ENCODE measurements at places on chromosomes 2 and 18. TPM values are rescaled to one million over a fixed set of nuclear protein-coding genes. Genes with fewer than 3 reads are reported as not detected.

The MERTK gene
- 0.63 TPM for total RNA-seq

The ASAP2 gene
- total RNA-seq = 0.83 TPM

The RAB17 gene
- total RNA-seq = not detected

The HTRA2 gene
- 49.6 TPM for total RNA-seq

The NYAP2 gene
- not detected for total RNA-seq

The C2orf42 gene
- total RNA-seq = 19.6 TPM

The SCN9A gene
- total RNA-seq = not detected

The RTP5 gene
- total RNA-seq = 0.07 TPM

The SLC5A7 gene
- total RNA-seq = not detected

The AGXT gene
- total RNA-seq = not detected

The DSG1 gene
- not detected for total RNA-seq

The REG3G gene
- total RNA-seq = not detected

The PLGLB2 gene
- 1.8 TPM for total RNA-seq

The CLEC4F gene
- not detected for total RNA-seq

The LIPG gene
- total RNA-seq = 0.57 TPM

The DNER gene
- total RNA-seq = not detected

The ANKRD62 gene
- not detected for total RNA-seq

Measured in activated CD4-positive, alpha-beta T cell treated with anti-CD3 and anti-CD28 coated beads, Interleukin-2, amount 10 ng/mL, durations not matched to agents 24 days and 14 days (primary cell).